ENCODE measurements at places on chromosomes 12 and 14. TPM values are rescaled to one million over a fixed set of nuclear protein-coding genes. Genes with fewer than 3 reads are reported as not detected.

DNA sequence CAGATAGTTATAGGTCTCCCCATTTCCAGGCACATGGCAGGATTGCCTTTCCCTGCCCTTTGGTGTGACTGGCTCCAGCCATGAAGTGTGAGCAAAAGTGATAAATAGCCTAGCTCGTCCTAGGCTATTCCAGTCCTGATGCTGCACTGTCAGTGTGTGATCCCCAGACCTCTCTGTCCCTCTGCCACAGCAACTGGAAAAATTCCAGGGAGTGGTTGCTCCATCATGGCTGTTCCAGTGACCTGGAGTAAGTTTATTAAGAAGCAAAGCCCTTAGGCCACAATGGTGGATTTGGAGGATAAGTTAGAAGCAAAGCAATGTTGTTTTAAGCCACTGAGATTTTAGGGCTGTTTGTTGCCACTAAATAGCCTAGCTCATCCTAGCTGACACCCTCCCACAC lies 9.8 kb upstream of the KRT83 start:
- no peak for DNase-seq

The SIX6 gene
- not detected for total RNA-seq

- no peak for DNase-seq
Measured at GRCh38 chr12:18391151-18391550, 129.8 kb downstream of the PIK3C2G start.

The LRRIQ1 gene
- total RNA-seq, result 37.7 TPM

DNA sequence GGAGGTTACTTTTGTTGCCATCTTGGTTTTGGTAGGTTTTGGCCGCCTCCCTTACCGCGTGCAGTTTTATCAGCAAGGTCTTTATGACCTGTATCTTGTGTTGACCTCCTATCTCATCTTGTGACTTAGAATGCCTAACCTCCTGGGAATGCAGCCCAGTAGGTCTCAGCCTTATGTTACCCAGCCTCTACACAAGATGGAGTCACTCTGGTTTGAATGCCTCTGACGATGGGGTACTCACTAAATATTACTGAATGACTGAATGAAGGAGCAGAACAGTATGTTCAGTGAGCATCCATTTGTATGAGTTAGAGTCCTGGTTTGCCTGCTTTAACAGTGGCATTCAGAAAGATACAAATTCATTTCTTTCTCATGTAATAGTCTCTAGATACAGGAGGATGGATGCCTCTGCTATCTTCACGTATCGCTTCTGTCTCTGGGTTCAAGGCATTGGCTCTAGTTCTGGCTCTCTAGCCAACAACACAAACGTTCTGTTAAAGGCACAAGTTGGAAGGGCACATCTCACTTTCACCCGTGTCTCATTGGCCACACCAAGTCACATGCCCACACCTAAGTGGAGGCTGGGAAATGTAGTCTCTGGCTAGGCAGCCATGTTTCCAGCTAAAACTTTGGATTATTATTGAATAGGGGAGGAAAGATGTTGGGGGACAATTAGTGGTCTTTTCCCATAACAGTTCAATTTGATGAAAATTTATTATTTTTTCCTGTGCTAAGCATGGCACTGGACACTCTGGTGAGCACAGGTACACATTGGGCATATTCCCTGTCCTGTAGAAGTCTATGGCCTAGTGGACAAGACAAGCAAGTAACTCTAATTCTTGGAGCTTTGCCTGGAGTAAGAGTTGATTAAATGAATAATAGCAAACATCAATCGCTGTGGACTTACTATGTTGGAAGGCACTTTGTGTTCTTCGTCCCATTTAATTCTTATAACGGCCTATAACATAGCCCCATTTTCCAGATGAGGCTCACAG lies 75.2 kb upstream of the RPH3A start:
- no peak for DNase-seq

DNA sequence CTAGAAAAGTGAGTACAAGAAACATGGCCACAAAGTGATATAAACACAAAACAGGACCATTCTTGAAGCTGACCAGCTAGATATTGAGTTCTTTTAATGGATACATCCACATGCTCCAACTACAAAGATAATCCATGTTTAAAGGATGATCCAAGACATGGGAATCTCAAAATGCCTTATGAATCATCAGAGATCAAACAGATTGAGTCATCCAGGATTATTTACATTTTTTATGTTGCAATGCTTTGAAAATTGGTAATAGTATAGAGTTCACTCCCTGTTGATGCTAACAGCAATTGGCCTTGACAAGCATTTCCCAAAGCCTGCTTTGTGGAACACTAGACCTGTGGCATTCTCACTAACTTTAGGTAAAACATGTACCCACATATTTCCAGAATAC lies 293.0 kb upstream of the TBX3 start:
- no peak for DNase-seq

The SRGAP1 gene
- 4.7 TPM for total RNA-seq

The FAM186B gene
- 0.86 TPM for total RNA-seq

DNA sequence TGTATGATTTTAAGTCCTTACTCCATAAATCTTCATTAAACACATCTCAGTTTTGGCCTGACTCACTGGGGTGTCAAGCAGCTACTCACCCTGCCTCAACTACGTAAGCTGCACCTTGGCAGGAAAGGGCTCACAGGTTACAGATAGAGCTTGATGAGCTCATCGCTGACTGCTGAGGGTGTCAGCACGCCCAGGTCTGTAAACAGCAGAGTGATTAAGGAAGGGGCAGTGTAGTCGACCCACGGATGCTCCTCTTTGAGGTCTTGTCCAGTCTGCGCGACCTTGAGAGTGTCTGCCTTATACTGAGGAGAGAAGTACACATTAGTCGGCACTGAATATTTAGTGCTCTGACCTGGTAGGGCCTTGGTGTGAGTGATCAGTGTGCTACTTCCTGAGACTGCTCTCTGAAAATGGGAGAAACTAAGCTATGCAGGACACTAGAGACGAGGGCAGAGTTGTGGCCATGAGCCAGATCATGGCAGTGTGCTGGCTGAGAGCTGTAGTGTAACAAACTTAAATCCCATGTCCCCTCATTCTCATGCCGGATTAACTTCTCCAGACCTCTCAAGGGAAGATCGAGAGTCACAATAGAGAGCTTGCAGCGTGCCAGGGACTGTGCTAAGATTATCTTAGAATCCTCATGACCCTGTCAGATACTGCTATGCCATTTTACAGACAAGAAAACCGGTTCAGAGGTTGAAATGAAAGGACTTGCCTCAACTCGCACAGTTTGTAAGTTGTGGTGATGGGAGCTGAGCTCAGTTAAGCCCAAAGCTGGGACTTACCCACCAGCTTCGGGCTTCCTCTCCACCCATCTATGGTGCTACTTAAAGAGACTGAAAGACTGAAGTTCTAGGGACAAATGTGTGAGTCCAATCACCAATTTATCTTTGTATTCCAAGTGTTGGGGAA lies 11.6 kb downstream of the EIF2B1 start:
- no peak for DNase-seq

The NAA30 gene
- 3.0 TPM for total RNA-seq

The MANSC1 gene
- 17.6 TPM for total RNA-seq

The NDUFB1 gene
- 114 TPM for total RNA-seq

DNA sequence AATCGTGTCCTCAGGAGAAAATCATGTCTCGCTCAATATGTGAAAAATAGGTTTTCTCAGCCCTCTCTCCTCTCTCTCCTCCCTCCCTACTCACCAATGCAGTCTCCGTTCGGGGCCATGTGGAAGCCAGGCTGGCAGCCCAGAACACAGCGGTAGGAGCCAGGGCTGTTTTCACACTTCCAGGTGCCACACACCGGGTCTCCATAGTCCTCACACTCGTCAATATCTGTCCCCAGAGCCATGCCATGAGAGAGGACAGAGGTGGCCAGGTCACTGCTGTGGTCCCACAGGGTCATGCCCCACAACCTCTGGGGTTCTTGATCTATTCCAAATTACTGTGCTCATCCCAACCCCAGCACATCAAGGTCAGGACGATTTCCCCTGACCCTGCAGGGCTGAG lies 13.5 kb downstream of the ISCA2 start:
- no peak for DNase-seq

DNA sequence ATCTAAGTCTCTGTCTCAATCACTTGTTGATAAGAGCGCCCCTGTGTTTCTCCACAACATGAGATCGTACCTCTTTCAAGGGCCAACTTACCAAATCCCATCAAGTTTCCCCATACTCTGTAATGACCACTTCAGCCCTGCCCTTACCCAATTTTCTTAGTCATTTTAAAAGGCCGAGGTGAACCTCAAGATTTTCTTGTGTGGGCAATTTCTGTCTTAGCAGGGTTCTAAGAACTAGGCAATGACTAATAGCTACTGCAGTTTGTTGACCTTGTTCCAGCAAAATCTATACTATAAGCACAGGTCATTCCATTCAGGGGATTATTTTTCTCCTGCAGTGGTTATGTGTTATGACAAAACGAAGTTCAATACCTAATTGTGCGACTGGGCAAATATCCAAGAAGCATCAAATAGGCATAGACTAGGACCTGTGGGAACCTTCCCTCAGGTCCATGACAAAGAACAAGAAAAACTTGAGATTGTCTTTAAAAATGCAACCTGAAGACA lies 359.8 kb downstream of the PCNX1 start:
- no peak for DNase-seq

GRCh38 chr12:111993292-111994150 lies 19.4 kb downstream of the TMEM116 start:
- DNase-seq, result no peak

The UBC gene
- 649 TPM for total RNA-seq
